Germinal center (tissue), 1 donor: ENCODE measurements at places on chromosomes 12 and 14.

- DNase-seq, result no peak
Measured at GRCh38 chr12:94684416-94685142, 34.2 kb upstream of the TMCC3 start.

GRCh38 chr14:102873131-102873530 lies 49.3 kb upstream of the AMN start:
- DNase-seq, result no peak

DNA sequence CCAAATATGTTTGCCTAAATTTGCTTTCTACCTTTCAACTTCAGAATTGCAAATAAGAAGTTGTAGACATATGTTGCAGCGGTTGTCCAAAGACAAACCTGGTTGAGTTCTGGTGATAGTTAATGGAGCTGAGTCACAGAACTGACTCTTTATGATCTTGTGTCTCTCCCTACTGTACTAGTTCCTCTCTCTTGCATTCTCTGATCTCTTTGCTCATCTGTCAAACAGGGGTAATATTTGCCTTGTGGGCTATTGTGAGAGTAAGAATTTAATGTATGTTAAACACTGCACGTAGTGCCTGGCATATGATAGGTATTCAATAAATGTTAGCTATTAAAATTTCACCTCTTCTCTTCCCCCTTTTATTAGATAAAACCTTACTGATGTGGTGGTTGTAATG lies 283.5 kb upstream of the RGS6 start:
- no peak for DNase-seq

- DNase-seq, result peak; percentile 55
Measured at GRCh38 chr12:47964106-47964728, 821 bp downstream of the TMEM106C start.

- DNase-seq, result no peak
Measured at GRCh38 chr14:104252256-104253215, 114.1 kb downstream of the KIF26A start.

GRCh38 chr14:87306409-87307168 lies 686.4 kb downstream of the GALC start:
- no peak for DNase-seq

DNA sequence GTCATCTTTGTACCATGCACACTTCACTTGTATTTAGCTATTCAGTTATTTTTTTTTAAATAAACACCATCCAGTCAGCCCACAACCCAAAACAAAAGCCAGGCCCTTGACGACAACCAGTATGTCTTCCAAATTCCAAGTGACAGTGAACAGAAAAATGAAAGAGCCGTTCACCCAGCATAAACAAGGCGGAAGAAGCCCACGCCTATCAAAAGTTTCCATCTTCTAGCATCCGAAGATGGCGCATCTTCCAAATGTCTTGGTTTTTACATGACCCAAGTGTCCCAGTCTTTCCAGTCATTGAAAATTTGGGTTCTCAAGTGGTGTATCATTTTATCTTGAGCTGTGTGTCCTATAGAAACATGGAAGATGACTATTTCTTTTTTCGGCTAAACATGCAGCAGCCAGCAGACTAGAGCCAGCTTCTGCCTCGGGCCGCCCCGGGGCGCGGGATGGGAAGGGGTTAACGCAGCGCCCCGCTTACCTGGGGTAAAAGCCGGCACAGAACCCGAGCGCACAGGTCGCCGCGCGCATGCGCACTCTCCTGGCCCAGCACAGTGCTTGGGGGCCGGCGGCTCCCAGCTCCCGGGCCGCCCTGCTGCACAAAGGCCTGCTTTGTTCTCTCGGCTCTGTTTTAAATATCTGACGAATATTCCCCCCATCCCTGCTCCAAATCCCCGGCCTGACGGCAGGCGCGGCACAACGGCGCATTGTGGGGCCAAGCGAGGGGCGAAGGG lies 164.8 kb downstream of the ZFP36L1 start:
- peak; percentile 87 for DNase-seq

- DNase-seq, result no peak
Measured at GRCh38 chr14:103657471-103657870, 28.5 kb downstream of the KLC1 start.

GRCh38 chr14:54881235-54881760 lies 21.3 kb downstream of the GCH1 start:
- DNase-seq, result peak; percentile 18

DNA sequence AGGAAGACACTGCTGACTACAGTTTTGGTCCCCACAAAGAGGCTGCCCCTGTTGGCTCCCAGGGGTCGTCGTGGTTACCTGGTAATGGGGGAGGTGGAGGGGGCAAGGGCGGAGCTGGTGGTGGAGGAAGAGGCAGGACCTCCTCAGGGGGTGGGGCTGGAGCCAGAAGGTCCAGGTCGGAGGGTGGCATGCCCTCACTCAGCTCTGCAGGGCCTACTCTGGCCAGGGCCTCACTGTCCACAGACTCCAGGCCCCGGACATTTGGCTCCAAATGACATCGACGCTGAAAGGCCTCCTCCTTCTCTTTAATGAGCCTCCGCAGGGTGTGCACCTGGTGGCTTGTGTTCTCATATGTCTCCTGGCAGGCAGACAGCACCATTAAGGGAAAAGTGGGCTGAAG lies 28.5 kb downstream of the PRPF40B start:
- DNase-seq, result no peak

- DNase-seq, result no peak
Measured at GRCh38 chr12:54786081-54786480, 68.2 kb upstream of the MUCL1 start.

GRCh38 chr14:25552826-25553225 lies 502.9 kb upstream of the STXBP6 start:
- no peak for DNase-seq

DNA sequence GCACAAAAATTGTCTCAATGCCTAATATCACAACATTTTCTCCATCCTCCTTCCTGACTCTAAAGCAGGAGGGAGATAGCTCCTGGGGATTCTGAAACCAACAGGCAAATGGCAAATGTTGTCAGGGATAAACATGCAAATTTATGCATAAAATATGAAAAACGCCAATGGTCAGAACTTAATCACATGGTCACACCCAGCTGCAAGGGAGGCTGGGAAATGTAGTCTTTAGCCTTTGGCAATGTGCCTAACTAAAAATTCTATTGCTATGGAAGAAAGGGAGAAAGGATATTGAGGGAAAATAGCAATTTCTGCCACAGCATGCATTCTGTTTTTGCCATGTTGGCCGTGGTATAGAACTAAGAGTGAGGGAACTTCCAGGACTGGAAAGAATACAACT lies 11.7 kb upstream of the OASL start:
- no peak for DNase-seq
